ENCODE measurements at places on chromosomes 2 and 18.

DNA sequence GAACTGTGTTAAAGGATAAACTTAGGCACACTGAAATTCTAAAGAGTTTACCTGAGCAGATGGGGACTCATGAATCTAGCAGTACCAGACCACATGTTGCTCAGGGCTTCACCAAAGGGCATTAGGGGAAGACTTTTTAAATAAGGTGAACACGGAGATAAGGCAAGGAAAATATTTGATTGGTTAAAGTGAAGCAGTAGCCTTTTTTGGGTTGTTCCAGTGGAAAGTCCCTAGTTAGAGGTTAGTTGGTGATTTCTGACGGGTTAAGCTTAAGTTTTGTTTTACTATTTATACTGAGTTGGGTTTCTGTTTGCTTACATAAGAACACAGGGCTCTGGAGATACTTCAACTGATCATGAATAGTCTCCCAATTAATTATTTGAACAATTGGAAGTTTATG, 722.5 kb downstream of the SOCS6 start:
- DNase-seq: no peak

- DNase-seq: no peak
These were observed 404.9 kb upstream of the ZEB2 start for GRCh38 chr2:144924827-144925226.

- DNase-seq: no peak
These were observed at the start of gene AFF3 for GRCh38 chr2:100142393-100142792. Gene AFF3 (minus strand): TSS chr2:100142590. CDS start chr2:100104454, 38,136 bp downstream.

DNA sequence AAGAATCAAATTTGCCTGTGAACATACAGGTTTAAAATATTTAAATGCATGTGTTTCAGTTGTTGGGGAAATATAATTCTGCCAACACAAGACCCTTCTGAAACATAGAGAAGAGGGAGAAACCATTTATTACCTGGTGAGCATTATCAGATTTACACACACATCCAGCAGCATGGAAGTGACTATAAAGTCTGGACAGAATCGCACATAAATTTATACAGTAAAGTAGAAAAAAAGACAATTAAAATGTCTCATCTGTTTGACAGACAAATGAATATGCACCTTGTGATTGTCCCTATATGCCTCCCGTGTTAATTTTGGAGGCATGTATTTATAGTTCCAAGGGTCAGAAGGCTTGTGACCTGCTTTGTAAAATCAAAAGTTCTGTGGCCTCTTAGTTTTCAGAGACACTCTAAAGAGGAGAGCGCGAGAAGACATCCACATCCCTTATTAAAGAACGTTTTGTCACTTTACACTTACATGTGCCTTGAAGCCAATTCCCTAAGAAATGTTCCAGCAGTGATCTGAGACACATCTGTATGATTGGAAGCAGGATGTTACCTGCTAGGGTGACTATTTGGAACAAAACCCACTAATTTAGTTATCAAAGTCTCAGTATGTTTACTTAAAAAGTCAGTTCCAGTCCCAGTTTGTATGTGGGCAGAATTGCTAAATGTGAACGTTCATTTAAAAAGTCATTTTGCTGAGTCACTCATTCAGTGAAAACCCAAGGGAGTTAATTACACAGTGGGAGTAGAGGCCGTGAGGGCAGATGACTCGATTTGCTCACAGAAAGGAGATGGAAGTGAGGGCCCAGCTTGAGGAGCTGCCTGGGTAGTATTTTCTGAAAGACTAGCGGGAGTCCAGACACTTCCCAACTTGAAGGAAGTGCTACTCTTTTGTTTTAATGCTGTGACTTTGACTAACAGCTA, 527.6 kb upstream of the MEX3C start:
- DNase-seq: no peak

DNA sequence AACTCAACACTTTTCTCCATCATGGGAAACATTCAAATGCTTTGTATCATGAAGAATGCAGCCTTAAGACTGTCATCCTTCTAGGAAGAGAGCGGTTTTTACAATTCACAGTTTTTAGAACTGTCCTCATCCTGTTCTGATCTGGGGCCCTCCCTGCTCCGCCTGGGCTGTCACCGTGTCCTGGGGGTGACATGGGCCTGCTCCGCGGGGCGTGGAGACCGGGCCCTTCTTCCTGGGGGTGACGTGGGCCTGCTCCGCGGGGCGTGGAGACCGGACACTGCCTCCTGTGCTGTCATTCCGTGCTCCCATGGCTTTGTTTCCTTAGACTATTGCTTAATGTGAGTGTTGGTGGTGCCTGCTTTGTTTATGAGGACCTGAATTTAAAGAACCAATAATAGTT, 122.8 kb downstream of the TMEM18 start:
- DNase-seq: no peak

GRCh38 chr18:32366586-32367538, 103.8 kb downstream of the GAREM1 start:
- no peak for DNase-seq

- peak; percentile 69 for DNase-seq
These were observed 438 bp downstream of the HSPE1 start for GRCh38 chr2:197500503-197501131.

GRCh38 chr2:156489750-156490465, 53.7 kb downstream of the GPD2 start:
- DNase-seq: no peak

- DNase-seq: no peak
These were observed 107.3 kb upstream of the FAM98A start for GRCh38 chr2:33706410-33706809.

DNA sequence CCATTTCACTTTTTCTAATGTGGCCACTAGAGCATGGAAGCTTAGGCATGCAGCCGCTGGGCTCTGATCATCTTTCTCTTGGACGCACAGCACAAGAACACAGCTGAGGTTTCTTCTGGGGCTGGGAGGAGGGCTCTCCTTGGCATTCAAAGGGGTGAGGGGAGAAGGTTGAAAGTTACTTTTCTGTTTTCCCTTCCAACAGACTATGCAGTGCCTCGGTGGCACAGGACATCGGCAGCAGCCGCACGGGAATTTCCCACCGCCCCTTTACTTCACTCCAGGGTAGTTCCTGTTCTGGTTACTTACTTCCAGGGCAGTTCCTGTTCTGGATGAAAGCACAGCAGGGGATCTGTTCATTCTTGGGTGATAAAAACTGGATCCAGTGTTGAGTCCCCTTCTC, 18.9 kb upstream of the MAL start:
- no peak for DNase-seq

GRCh38 chr18:33146014-33146413, 294.5 kb downstream of the CCDC178 start:
- DNase-seq: no peak

- no peak for DNase-seq
These were observed 77.7 kb downstream of the SMAD4 start for GRCh38 chr18:51107598-51108305.

- no peak for DNase-seq
These were observed 213.8 kb downstream of the PIEZO2 start for GRCh38 chr18:10935588-10935987.

DNA sequence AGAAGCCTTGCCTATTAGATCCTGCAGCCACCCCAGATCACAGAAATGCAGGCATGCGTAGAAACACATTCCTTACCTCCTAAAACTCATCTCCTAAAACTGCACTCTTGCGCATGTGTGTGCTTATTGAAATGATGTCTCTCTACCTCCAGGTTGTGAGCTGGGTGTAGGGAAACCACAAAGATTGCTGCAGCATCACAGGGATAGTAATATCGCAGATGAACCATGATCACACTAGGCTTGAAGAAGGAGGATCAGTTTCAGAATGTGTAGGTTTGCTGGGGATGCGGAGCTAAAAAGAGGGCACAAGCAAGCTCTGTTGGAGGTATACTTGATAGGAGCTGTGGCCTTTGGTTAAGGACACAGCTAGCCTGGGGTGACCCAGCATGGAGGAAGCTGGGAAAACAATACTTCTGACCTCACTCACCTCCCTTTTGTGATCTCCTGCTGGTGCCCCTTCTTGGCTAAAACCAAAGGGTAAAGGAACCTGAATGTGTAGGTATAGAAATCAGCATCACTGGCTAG, 118.8 kb downstream of the SETBP1 start:
- no peak for DNase-seq

DNA sequence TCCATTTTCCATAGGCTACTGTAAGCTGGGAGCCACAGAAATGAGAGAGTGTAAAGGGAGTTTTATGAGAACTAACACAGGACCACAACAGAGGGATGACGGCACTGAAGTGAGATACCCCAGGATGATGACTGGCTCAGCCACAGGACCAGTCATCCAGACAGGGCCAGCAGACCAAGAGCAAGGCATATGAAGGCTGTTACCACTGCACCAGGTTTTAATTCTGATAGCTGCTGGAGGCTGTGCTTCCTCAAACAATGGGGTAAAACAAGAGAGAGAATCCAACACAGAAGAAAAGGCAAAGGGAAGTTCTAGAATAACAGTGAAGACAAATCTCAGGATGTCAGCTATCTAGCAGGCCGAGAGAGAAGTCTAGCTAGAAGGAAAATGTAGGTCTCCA, 94.9 kb downstream of the BCL2 start:
- no peak for DNase-seq

DNA sequence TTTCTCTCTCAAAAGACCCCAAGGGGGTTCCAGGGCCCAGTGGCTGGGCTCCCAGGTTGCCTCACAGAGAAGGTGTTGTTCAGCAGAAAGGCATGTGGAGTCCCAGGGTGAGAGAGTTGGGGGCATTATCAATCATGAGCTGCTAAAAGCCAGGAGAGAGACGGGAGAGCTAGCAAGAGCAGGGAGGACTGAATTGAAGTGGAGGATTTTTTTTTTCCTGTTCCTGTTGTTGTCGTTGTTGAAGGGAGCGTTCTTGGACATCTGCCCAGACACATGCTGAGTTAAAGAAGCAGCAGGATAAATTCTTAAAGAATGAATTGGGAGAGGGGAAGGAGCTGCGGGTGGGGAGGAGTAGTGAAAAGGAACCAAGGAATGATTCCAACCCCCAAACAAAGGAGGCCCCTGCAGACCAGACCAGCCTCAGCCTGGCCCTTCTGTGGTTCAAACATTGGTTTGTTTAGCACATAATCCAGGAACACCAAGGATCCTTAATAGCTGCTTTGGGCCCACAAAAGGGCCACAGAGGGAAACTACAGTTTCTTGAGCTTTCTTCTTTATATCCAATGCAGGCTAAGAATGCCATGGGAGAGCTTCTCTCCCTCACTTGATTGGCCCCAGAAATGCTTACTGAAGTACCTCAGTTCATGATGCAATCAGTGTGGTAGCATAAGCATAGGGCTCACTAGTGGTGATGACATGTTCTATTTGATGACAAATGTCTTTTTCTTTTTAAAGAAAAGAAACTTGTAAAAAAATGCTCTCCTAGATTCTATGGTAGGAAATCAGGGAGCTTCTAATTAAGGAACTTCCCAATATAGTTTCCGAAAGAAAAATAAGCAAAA, 146.0 kb downstream of the SETBP1 start:
- no peak for DNase-seq

DNA sequence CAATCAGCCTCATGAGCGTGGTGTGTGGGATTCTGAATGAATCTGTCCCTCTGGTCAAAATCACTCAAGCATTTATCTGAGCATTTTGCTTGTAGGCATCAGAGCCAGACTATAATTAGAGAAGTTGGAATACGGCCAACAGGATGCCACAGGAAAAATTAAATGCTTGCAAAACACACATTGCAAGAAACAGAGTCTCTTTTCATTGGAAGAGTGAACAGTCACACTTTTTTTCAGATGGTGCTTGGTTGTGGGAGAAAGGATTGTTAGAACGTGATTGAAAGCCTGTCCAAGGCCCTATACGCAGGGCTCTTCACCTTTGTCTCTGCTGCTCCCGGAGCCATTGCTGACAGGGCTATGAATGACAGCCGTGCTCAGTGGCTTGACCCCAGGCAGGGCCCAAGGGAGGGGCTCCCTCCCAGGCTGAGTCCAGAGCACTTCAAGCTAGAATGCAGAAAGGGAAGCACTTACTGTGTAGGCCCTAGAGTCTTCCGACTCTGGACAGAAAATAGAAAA, 59.8 kb downstream of the SNTG2 start:
- DNase-seq: no peak

- DNase-seq: no peak
These were observed 405.6 kb upstream of the MEX3C start for GRCh38 chr18:51603111-51603510.

GRCh38 chr18:68693091-68693815, 21.7 kb downstream of the TMX3 start:
- no peak for DNase-seq

Measured in nucleus accumbens (tissue), 56 donors.